ENCODE measurements at places on chromosomes 12 and 14. TPM values are rescaled to one million over a fixed set of nuclear protein-coding genes. Genes with fewer than 3 reads are reported as not detected.
A peak's percentile ranks its signal among the peaks of the same experiment; 100 is the strongest.

DNA sequence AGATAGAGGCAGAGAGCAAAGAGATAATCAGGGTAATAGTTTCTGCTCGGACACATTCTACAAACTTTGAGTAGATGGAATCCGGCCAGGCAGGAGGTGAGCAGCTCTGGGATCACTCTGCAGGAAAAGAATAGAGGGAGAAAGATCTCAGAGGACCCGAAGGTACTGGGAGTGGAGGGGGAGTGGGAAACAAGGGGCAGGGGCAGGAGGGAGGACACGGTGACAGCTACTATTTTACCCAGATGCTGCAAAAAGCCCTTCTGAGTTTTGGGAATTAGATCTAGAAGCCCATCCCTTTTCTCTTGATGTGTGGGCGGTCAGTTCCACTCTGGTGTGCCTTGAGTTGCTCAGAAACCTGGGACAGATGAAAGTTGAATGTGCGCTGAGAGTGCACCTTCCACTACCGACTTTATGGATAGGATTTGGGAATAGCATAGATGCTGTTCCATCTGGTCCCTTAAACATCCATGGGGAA, 556 bp downstream of the GPRC5A start:
- peaks cover 15% of the 10 kb centered on the region for H3K4me1 ChIP-seq
- DNase-seq, result no peak
- H3K36me3 ChIP-seq, result no peaks in the 10 kb centered on the region
- no peak overlapping the region for H3K4me3 ChIP-seq

- DNase-seq, result peak; percentile 66
- peaks cover 52% of the 10 kb centered on the region for H3K4me1 ChIP-seq
- peak overlapping the region; percentile 99 for H3K27ac ChIP-seq
- peaks cover 3% of the 10 kb centered on the region for H3K36me3 ChIP-seq
Observed at GRCh38 chr14:49999146-49999761, 106.4 kb downstream of the ARF6 start.

GRCh38 chr12:77070382-77070781, 5.0 kb upstream of the E2F7 start:
- H3K27ac ChIP-seq, result no peak overlapping the region
- H3K36me3 ChIP-seq, result no peaks in the 10 kb centered on the region
- no peaks in the 10 kb centered on the region for H3K27me3 ChIP-seq
- no peak overlapping the region for H3K4me3 ChIP-seq
- DNase-seq, result no peak

DNA sequence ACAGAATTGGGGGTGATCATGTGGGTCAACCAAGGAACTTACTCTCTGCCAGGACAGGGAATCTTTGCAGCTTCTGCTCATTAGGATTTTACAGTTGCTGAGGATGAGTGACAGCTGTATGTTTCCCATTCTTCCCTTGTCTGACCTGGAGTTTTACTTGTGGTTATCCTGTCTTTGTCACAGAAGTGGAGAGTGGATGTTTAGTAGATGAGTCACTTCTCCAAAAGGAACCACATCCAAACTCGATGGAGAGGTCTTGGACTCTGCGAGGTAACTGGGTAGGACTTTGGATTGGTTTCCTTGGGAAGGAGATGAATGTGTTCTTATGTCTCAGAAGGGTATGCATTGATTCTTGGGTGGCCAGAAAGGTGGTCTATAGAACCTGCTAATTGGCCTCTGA, 53.8 kb upstream of the USP44 start:
- H3K27ac ChIP-seq, result no peak overlapping the region
- H3K36me3 ChIP-seq, result no peaks in the 10 kb centered on the region
- no peaks in the 10 kb centered on the region for H3K4me1 ChIP-seq
- peaks cover 4% of the 10 kb centered on the region for H3K27me3 ChIP-seq
- H3K4me3 ChIP-seq, result no peak overlapping the region

- no peak for DNase-seq
- H3K4me1 ChIP-seq, result no peaks in the 10 kb centered on the region
- H3K4me3 ChIP-seq, result no peak overlapping the region
- H3K27me3 ChIP-seq, result no peaks in the 10 kb centered on the region
Observed at GRCh38 chr12:30905463-30906009, 21.0 kb upstream of the TSPAN11 start.

DNA sequence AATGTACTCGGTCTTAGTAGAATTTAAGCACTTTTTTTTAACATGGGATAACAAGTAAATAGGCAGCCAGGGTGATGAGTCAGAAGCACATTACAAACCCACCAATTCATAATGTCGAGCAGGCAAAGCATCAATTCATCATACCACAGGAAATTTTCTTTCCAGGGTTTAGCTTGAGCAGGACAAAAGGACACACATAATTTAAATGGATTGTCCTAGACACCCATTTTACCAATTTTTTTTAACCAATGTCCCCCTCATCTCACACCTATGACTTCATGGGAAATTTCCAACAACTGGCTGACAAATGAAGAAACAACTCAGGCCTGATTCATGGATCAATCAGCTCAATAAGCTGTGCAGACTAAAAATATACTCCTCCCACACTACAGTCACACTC, 58.8 kb upstream of the FOXG1 start:
- H3K27ac ChIP-seq, result no peak overlapping the region
- no peak for DNase-seq

- H3K4me1 ChIP-seq, result no peaks in the 10 kb centered on the region
- H3K27me3 ChIP-seq, result no peaks in the 10 kb centered on the region
- no peaks in the 10 kb centered on the region for H3K36me3 ChIP-seq
Observed at GRCh38 chr14:53167602-53168328, 14.6 kb upstream of the DDHD1 start.

DNA sequence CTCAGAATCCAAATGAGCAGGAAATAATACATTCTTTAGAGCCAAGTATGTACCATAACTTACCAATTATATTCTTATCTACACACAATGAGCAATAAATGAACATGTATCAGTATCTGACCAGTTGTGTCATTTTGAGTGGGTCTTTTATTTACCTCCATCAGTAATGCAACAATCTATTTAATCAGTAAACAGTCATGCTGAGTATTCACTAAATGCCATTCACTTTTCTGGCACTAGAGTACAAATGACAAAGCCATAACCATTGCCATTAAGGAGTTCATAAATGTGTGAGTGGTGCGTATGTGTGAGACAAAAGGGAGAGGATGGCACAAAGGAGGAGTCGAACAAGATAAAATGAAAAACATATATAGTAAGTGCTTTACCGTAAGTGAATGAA, 1.5 kb upstream of the STRAP start:
- H3K4me3 ChIP-seq, result no peak overlapping the region
- no peak overlapping the region for H3K27ac ChIP-seq
- no peaks in the 10 kb centered on the region for H3K27me3 ChIP-seq
- peaks cover 14% of the 10 kb centered on the region for H3K4me1 ChIP-seq

DNA sequence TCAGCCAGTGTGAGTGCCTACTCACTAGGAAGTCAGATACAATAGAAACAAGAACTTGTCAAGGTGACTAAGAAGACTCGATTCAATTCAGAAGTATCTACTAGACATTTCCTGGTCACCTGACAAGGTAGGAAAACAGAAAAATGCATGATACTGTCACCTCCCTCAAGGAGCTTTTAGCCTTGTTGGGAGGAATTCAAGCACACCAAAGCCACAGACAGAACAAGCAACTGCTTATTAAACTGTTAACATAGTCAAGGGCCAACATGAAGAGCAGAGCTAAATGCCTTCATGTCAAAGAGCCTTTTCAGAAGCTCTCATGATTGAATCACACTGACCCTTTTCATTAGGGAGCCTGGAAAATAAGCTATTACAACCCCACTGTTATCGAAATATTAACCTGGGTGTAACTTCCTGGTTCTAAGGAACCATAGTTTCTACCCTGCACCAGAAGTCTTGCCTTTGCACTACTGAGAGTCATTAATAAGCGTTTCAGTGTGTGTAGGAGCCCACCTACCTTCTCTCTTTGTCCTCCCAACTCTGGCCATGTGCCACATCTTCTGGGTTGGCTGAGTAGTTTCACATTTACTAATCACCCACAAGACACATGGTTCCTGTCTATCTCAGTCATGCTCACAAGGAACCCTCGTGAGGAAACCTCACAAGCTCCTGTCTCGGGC, 31.0 kb upstream of the LGALS3 start:
- H3K36me3 ChIP-seq, result no peaks in the 10 kb centered on the region
- H3K27ac ChIP-seq, result peak overlapping the region; percentile 66
- H3K4me1 ChIP-seq, result peaks cover 24% of the 10 kb centered on the region
- peak; percentile 77 for DNase-seq

Gene OTOGL
- total RNA-seq, result not detected

Gene CLEC7A
- 0.67 TPM for total RNA-seq

Gene JPH4
- not detected for total RNA-seq

Gene CRACR2A
- 26.1 TPM for total RNA-seq
